ENCODE measurements at places on chromosomes 2 and 18.

GRCh38 chr2:144707736-144708326 is 187.9 kb upstream of the ZEB2 start:
- DNase-seq = no peak

DNA sequence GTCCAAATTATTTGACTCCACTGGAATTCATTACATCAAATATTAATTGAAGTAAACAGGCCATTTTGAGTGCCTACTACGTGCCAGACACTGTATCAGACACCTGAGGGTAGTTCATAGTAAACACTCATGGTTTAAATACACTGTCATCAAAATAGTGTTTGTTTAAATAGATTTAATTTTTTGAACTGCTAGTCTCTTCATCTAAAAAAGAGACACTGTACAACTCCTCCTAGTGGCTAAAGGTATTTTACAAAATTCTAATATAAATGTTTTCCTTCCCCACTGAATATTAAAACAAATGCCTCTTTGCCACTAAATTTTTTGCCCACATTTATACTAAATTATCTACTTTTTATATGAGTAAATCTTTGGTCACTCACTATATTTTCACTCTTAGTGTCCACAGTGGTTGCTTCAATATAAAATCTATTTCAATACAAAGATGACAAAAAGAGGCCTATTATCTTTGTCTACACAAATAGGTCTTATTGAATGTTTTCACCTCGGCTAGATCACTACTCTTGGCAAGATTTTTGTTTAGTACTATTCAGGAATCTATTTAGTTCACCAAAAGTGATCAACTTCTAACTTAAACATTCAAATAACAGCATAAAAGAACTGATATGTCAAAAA is 122.1 kb downstream of the TMEM247 start:
- DNase-seq = no peak

DNA sequence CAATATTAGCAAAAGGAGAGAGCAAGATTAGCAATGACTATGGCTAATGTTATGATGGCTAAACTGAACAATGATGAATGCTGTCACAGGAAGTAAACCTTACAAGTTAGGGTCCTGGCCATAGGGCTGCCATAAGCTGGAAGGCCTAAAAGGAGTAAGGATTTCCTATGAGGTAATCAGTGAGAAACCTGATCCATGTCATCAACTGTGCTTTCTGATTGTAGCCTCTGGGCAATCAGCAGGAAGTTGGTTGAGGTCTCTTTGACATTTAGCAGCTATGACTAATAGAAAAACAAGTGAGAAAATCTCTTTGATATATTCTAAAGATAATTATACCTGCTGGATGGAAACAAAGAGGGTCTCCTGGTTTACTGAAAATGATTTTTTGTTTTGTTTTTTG is 193.0 kb downstream of the RAB3GAP1 start:
- DNase-seq = no peak

DNA sequence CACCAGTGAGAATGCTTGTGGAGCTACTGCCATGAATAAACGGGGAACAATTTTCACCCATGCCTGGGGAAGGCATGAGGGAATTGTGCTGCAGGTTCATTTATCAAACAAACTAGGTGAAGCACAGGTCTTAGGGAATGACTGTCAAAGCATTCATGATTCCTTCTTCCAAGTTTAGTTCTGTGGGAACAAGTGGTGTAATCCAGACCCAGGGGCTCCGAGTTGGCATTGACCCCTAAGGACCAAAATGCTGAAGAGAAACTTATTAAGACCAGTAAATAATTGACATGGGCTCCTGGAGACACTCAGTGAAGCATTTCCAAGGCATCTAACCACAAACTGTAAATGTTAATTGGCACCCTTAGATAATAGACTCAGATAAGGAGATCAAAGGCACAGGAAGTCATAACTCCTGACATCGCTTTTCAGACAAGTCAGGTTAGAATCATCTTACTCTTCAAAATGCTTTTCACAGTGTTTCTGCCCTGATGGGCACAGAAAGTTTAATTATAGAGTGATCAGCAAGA is 96.9 kb downstream of the SPP2 start:
- DNase-seq = no peak

DNA sequence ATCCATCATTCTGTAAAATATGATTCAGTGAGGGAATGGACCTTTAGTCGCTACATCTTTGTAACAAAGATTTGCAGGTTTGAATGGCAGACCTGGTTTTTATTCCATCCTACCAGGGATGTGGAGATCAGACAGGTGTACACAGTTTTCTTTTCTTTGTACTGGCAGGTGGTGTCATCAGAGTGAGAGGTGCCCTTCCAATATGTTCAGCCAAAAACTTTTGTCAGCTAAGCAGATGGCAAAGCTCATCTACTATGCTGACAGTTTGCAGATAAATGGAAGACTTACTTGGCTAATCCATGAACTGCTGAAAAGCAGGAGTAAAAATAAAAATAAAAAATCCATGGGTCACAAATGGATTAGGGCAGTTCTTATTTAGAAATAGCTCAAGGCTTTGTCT is 185.5 kb upstream of the DOK6 start:
- DNase-seq = no peak

- peak; percentile 95 for DNase-seq
These were observed 220.0 kb upstream of the CYP26B1 start for GRCh38 chr2:72367530-72368225.
